ENCODE measurements at places on chromosomes 7 and 10.

DNA sequence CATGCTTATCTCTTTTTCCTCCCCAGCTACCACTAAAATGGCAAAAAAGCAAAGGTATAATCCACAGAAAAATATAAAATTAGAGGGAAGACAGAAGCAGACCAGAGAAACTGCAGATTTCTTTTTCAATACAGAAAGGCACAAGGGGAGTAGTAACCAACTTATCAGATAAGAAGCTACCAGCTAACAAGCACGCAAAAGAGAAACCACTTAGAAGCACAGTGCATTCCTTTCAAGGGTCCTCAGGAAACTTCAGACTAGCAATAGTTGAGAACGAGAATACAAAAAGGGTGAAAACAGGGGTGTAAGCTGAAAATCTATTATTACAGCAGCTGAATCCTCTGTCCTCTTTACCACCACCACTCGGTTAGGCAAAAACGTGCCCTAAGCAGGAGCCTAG, 9.9 kb upstream of the OR2A5 start:
- DNase-seq = no peak

DNA sequence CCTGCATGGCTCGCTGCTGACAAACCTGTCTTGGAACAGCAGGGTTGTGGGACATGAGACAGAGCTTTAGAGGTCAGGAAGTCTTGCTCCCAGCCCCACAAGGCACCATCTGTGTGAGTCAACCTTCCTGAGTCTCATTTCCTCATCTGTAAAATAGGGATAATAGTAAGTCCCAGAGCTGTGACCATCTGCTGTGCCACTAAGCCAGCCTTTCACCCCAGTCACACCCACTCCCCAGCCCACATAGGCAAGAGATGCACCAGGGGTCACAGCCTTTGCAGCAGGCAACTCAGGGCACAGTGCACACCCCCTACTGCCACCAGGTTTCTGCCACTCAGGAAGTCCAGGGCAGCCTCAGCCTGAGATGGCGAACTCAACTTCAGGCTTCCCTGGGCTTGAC, 29.4 kb upstream of the CDH23 start:
- no peak for DNase-seq

- peak; percentile 60 for DNase-seq
Observed at GRCh38 chr7:506391-506831, 13.2 kb downstream of the PDGFA start.

DNA sequence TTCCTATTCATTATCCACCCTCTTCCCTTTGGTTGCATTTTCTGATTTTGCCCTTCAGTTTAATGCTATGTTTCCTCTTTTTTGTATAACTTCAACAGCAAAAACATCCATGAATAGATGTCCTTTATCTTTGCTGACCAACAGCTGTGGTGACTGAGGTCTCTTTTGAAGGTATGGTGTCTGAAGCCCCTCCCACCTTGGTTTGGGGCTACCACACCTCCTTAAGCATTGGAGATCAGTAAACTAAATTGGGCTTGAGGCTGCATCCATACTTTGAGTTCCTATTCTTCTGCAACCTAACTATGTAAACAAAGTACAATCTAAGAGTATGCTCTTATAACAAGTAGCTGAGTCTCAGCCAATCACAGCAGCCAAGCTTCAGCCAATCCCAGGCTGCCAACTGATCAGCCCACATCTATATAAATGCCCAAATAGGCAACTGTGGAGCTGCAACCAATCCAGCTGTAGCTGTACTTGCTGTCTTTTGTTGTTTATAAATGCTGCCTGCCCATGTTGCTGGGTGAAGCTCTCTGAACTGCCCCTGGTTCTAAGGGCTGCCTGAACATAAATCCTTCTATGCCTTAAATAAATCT, 69.4 kb upstream of the PDLIM1 start:
- DNase-seq = no peak

DNA sequence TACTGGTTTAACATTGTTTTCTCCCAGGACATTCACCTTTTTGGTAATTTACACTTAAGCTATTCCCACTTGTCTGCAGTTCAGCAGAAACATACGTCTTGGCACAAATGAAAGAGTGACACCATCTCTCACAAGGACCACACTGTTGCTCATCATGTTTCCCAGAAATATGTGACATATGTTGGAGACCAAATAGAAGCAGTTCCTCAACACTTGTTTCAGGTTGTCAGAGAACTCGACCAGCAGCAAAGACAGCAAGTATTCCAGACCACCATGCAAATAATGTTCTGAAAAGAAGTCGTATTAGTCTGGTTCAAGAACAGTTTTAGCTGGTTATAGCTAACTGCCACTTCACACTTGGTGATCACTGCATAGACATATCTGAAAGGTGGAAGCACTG, 81.3 kb upstream of the KLF6 start:
- no peak for DNase-seq

- DNase-seq = no peak
Observed at GRCh38 chr7:140003913-140004382, 58.8 kb downstream of the PARP12 start.
